ENCODE measurements at places on chromosomes 6 and 20.

DNA sequence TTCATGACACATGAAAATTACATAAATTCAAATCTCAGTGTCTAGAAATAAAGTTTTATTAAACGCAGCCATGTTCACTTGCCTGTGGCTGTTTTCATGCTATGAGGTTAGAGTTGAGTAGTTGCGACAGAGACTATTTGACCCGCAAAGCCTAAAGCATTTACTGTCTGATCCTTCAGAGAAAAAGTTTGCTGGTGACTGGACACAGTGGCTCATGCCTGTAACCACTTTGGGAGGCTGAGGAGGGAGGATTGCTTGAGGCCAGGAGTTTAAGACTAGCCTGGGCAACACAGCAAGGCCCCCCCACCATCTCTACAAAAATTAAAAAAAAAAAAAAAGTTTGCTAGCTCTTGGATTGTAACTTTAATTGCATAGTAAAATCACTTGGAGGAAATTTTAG is 9.2 kb downstream of the SMIM28 start:
- no peak for DNase-seq

- DNase-seq = no peak
These were observed 129.3 kb downstream of the KLHL32 start for GRCh38 chr6:97053643-97054411.

DNA sequence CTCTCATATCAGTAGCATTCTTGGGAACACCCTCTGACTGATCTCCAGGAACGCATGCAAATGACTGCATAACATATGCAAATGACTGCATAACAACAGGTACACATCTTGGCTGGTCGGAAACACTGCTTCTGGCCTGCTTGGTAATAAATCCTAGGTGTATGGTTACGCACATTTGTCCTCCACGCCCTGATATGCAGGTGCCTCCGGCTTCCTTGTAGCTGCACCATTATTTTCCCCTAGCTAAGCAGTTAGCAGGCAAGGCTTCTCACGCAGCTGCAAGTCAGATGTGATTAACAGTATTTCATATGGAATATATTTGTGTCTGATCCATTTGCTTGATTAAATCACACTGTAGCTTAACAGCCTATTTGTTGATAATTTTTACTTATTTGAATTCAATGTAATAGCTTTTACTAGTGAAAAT is 5.9 kb downstream of the RPS6KA2 start:
- no peak for DNase-seq

- DNase-seq = no peak
These were observed 10.8 kb downstream of the NTSR1 start for GRCh38 chr20:62719250-62719935.

GRCh38 chr6:46440641-46441040 is 50.6 kb downstream of the RCAN2 start:
- DNase-seq = no peak

DNA sequence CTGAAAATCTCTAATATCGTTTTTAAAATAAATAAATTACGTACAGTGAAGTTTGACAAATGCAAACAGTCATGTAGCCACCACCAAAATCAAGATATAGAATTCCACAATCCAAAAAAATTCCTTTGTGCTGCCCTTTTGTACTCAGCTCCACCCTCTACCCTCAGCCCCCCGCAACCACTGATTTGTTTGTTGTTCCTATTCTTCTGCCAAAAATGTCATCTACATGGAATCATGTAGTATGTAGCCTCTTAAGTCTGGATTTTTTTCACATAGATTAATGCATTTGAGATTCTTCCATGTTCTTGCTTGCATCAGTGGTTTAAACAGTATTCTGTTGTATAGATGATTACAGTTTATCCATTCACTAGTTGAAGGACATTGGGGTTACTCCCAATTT is 8.5 kb upstream of the REPS1 start:
- no peak for DNase-seq
